ENCODE measurements at places on chromosomes 2 and 18.

DNA sequence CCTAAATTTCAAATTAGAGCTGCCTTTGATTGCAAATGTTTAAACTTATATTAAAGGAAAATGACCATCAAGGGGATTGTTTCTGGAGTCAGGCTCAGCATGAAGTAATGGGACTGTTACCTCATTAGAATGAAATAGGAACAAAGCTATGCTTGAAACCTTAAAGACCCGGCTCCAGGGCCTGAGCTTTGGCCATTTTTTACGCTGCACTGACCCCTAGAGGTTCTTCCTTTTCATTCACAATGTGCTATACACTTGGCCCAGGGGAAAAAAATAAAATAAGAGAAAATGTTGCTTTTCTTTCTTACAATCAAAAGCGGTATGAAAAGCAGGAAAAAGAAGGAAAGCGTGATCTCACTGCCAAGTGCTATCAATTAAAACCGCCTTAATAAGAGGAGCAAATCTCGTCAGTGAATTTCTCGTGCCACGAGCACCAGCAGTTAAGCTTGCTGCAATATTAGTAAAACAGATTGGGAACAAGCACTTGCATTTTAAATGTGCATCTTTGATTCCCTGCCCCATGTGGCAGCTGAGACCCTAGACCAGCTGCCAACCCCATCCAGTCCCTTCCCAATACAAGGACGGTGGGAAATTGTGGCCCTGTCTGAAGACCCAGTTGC lies 96.6 kb downstream of the MBD2 start:
- peak; percentile 64 for DNase-seq

DNA sequence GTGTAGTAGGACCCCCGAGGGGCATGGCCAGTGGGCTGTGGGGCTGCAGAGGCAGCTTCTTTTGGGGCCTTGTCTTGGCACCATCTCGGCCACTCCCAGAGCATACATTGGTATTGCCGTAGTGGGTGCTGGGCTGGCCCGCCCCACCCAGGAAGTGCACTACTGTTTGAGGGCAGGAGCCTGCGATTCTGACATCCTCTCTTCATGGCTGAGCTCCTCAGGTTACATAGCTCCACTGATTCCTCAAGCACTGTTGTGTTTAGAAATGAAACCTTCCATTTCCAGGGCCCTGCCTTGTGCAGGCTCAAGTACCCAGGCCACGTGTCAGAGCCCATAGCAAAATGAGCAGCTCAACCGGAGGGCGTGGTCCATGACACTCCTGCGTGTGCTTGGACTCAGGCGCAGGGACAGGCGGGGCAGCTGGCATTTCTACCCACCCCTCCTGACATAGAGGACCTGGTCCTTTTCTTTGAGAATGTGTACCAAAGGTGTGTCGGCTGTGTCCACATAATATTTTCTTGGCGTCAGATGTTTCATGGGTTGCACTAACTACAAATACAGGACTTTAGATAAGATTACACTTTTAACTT lies 67.9 kb downstream of the DGKD start:
- DNase-seq, result peak; percentile 75

GRCh38 chr2:167017021-167017420 lies 128.7 kb downstream of the XIRP2 start:
- DNase-seq, result no peak

DNA sequence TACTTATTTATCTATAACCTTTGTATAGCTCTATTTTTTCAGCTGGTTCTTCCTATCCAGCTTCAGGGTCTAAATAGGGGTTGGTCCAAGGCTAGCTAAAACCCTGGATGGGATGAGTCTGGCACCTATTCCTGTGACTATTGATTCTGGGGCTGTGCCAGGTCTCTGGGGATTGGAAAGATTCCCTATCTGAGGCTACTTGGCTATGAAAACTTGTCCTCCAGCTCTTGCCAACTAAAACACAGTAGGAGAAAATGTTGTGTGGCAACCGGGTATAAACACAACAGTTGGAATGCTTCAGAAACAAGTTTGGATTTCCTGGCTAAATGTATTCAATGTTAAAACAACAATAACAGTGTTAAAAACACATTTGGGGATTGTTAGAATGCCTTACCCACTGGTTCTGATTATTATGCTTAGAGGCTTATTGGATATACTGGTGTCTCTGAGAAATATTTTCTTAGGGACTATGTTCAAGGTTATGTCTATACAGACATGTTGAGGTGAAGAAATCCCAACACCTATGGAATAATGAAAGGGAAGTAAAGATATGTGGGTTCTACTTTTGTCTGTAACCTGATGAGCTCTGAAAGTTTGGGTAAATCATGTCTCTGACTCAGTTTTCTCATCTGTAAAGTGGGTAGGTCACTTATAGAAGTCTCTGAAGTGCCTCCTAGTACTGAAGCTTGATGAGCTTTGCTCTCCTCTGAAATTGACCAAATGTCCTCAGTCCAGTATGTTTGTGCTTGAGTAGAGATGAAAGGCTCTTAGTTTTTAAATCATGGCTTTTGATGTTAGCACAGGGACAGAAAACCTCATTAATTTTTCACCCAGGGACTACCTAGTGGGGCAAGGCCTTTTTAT lies 460.7 kb downstream of the MTX2 start:
- no peak for DNase-seq

DNA sequence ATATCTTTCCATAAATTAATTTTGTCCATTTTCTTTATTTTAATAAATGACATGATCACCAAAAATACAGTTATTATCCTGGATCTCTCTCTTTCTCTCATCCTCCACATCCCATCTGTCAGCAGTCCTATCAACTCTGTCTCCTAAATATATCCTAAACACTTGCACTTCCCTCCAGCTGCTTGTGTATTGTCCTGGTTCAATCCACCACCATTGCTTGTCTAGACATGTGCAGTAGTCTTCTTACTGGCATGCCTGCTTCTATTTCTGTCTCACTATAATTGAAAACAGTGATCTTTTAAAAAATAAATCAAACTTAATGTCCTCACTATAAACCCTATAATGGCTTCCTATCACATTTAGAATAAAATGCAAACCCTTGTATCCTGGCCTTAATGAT lies 2168.6 kb upstream of the PIK3C3 start:
- no peak for DNase-seq

DNA sequence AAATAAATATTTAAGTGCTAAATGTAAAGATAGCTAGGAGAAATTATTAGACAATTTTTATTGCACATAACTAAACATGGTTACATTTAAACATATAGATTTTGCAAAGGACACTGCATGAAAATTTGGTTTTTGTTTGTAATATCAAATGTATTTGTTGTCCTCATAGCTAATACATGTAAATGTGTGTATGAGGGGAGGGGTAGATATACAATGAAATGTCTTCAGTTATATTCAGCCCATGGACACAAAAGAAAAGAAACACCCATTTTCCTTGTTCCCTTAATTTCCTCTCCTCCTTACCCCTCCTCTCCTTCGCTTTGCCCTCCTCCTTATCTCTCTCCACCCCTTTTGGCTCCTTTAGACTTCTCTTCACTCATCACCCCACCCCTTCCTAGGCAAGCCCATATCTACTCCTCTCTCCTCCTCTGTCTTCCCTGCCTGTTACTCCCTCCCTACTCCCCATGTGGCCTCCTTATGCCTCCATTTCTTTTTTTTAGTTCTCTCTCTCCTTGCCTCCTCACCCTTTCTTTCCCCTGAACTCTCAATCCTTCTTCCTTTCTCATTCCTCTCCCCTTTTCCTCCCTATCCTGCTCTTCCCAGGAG lies 1.4 kb downstream of the COL3A1 start:
- DNase-seq, result no peak

GRCh38 chr18:62732617-62733016 lies 17.3 kb downstream of the PHLPP1 start:
- DNase-seq, result no peak

- no peak for DNase-seq
Measured at GRCh38 chr2:241358470-241358869, 2.4 kb downstream of the FARP2 start.

GRCh38 chr2:171688129-171688465 lies 828 bp downstream of the DYNC1I2 start:
- DNase-seq, result no peak

DNA sequence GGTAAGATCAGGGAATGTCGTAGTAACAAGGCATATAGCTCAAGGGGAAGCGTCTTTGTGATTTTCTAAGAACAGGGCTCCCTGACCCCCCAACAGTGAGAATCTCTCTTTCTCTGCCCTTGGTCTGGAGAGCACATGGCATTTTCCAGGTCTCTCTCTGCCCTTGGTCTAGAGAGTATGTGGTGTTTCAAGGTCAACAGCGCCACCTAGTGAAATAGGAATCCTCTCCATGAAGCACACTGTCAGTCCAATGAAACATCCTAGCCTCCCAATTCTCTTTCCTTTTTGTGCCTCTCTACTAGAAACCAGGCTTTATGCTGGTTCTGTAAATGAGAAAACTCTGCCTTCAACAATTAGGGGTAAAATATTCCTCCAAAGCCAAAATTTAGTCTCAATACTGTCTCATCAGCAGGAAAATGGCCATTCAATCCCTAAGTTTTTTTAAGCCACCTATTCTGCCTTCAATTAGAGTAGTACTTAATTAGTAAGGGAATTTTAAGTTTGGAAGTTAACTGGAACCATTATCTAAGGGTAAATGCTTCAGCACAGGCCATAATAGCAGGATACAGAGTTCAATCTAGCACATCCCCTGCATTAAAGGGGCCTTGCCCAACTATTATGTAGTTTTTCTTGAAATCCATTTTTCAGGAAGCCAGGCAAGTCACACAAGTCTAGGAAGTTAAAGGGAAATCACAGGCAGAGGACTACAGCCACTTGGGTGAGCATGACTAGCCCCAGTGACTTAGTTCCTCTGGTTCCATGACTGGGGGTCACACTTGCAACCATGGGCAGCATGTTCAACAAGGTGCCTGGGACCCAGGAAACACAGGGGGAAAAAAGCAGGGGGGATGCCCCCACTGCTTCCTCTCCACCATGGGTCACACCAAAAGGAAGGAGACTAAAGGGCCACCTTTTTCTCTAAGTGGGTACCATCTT lies 12.4 kb downstream of the DYM start:
- DNase-seq, result peak; percentile 53

- DNase-seq, result no peak
Measured at GRCh38 chr2:52429740-52430139, 1337.9 kb upstream of the CHAC2 start.

- DNase-seq, result no peak
Measured at GRCh38 chr2:145757503-145758246, 1237.8 kb upstream of the ZEB2 start.

GRCh38 chr2:65955259-65955658 lies 479.7 kb upstream of the MEIS1 start:
- DNase-seq, result no peak

DNA sequence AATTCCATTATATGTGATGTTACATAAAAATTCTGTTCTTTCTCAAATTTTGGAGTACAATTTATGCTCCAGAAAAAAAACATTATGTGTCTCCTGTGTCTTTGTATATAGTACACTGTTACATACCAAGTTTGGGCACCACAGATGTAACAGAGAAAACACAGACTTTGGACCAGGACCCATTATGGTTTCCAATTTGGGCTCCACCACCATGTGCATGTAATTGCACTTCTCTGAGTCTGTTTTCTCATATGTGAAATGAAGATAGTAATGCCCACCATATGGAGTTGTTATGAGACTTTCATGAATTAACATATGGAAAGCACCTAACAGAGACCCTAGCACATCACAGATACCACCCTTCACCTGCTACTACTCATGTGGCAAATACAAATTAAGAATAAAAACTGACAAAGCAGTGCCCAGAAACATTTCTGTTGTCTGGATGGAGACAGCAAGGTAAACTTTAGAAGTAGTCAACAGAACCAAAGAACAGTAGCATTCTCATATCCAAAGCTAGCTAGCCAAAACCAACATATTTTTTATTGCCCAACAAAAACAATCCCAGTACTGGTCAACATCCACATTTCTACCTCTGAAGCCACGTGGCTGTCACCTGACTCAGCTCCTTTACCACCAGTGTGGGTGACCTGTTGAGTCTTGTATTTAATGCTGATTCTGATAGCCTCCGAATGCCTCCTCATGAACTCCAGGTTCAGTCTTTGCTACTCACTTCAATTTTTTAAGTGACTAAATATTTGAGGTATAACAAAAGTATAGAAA lies 42.9 kb downstream of the ANTXR1 start:
- DNase-seq, result no peak

- DNase-seq, result no peak
Measured at GRCh38 chr2:109594246-109594885, 19.4 kb downstream of the SEPTIN10 start.

- DNase-seq, result no peak
Measured at GRCh38 chr2:180366481-180366880, 359.4 kb upstream of the CWC22 start.
